NCI-H2107 (cell line): ENCODE measurements at places on chromosomes 1 and 21.

- no peak for DNase-seq
Measured at GRCh38 chr1:205204552-205204951, 7.0 kb downstream of the DSTYK start.

DNA sequence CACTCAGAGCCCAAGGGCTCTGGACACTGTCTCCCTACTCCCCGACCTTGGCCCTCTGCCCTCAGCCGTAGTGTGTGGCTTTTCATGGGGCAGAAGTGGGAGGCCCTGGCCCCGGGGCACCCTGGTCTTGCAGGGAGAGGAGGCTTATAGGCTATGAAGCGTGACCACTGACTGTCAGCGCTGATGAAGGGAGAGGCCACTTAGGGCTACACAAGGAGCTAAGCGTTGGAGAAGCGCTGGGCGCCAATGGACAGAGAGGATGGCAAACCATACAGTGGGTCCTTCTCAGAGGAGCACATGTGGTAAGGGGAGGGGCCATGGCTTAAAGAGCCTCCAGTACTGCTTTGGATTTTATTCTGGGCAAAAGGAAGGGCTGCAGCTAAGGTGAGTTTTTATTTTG, 7.9 kb downstream of the CRABP2 start:
- DNase-seq, result no peak

DNA sequence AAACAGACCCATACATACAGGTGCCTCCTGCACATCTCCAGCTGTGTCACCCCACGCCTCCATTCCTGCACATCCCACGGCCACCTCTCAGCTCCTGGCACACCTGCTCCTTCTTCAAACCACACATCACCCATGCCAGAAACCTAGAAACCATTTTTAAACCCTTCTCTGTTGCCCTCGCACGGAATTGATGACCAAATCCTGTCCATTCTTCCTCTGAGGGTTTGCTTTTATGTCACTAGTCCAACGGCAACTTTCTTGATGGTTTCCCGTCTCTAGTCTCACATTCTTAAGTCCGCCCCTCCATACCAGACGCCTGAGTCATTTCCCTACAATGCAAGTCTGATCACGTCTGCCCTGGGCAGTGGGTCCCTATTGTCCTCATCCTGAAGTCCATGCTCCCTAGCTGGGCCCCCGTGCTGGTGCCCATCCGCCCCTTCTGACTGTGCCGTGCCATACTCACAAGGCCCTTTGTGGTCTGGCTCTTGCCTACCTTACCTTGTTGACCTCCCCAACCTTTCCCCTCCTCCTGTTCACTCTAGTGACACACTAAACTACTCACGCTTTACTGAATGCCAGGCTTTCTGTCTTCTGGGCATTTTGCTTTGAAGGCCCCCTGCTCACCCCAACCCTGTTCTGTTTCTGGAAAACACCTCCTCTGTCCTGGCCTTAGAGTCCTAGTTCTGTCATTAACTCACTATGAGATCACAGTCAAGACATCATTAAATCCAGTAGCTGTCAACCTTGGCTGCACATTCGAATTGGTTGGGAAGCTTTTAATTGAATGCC, 17.6 kb downstream of the SLC2A1 start:
- no peak for DNase-seq

GRCh38 chr1:41698916-41699860, 214.7 kb upstream of the EDN2 start:
- no peak for DNase-seq

GRCh38 chr1:117630423-117630998, 24.7 kb downstream of the TENT5C start:
- DNase-seq, result no peak

- no peak for DNase-seq
Measured at GRCh38 chr1:209675565-209676154, 448 bp downstream of the G0S2 start.

DNA sequence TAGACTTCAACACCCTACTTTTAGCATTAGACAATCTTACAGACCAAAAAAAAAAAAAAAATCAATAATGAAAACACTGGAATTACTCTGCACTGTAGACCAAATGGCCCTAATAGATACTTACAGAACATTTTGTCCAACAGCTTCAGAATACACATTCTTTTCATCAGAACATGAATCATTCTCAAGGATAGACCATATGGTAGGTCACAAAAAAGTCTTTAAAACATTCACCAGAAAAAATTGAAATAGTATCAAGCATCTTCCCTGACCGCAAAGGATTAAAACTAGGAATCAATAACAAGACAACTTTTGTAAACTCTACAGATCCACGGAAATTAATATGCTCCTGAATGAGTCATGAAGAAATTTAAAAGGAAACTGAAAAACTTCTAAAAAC, 22.5 kb downstream of the ZNF670 start:
- DNase-seq, result no peak

GRCh38 chr1:35595684-35596083, 22.6 kb downstream of the TFAP2E start:
- no peak for DNase-seq

DNA sequence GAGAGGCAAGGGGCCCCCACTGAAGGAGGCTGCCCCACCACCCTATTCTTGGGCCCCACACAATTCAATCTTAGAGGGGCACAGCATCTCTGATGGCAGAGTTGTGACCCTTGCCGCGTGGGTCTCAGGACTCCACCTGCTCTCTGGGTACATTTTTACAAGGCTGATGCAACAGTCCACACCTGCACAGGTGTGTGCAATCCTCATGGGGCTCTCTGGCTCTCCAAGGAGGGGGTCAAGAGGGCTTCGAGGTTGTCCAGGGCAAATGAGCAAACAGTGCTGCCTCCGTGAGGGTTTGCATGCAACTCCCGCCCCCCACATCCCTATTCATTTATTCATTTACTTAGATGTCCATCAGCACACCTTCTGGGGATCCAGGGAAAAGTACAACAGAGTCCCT, 81.6 kb upstream of the IFFO2 start:
- no peak for DNase-seq

DNA sequence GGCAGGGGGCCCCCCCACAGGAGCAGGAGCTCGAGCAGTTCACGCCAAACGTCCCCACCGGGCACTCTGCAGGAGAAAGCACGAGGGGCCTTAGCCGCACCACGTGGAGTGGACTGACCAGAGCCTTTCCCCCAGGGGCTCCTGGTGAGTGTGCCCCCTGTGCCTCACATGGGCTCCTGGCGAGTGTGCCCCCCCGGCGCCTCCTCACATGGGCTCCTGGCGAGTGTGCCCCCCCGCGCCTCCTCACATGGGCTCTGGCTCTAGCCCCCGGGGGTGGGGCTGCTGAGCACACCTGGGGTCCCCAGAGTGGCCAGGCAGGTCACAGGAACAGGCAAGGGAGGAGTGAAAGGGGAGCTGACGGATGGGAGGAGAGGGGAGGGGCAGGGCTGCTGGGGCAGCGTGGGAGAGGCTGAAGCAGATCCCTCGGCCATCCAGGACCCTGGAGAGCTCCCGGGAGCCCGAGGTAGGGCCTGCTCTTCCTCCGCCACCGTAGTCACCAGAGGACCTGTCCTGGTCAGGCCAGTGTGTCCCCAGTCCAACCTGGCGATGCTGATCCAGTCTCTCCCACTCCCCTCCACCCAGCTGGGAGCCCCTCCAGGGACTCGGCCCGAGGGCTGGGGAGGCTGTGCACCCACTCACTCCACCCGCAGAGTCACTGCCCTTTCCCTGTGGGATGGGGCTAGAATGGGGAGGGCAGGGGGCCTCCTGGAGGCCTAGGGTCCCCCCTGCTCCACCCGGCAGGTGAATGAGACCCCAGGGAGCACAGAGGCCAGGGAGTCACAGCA, 47.6 kb downstream of the ARHGEF16 start:
- no peak for DNase-seq

GRCh38 chr1:67685558-67686266, 711 bp downstream of the GADD45A start:
- DNase-seq, result peak; percentile 30

- DNase-seq, result no peak
Measured at GRCh38 chr21:21018821-21019220, 20.6 kb downstream of the NCAM2 start.

DNA sequence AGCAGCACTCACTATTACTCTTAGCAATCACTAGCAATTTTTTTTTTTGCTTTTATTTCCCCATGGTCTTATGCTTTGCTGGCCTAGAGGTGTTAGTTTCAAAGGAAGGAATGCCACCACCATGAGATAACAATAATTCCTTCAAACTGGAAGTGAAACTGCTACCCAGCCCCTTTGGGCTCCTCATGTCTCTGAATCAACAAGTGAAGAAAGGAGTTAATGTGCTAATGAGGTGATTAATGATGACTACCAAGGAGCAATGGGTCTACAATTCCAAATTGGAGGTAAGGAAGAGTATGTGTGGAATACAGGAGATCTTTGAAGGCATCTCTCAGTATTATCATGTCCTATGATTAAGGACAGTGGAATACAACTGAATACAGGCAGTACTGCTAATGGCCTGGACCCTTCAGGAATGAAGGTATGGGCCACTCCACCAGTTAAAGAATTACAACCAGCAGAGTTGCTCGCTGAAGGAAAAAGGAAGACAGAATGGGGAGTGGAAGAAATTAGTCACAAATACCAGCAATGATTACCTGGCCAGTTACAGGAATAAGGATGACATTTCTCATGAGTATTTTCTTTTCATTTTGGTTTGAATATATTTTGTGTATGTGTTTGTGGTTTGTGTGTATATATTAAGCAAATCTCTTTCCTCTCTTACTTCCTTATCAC, 652.9 kb downstream of the ADGRL2 start:
- no peak for DNase-seq

GRCh38 chr1:221604948-221605347, 136.9 kb downstream of the DUSP10 start:
- no peak for DNase-seq

GRCh38 chr1:185559684-185560331, 174.4 kb upstream of the HMCN1 start:
- DNase-seq, result peak; percentile 39

DNA sequence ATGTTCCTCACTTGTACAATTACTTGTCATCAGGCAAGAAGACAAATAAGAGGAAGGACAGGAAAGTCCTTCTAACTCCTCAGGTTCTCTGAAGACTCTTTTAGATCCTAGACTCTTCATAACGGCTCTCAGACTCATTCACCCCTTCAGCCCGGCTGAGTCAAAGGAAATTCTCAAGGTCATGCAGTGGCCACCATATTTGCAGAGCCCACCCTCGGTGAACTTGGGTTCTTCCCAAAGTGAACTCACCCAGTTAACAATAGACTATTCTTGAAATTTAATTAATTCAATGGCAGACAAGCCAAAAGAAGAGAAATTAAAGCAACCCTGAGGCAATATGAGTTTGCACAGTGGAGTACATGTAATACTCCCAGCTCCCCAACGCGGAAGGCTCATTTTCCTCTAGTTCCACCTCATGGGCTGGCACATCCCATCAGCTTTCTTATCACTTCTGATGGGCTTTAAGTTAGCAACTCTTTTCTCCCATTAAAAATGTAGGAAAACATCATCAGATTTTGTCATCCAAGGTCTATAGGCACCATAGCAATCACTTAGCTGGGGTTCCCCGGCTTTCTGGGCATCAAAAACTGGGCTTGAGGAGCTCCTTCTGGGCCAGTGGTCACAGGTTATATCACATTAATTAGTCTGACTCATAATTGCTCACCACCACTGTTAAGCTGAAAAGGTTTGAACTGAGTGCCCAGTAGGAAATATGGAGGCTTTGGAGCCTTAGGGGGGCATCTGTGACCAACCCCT, 27.8 kb upstream of the TIAM1 start:
- DNase-seq, result no peak

DNA sequence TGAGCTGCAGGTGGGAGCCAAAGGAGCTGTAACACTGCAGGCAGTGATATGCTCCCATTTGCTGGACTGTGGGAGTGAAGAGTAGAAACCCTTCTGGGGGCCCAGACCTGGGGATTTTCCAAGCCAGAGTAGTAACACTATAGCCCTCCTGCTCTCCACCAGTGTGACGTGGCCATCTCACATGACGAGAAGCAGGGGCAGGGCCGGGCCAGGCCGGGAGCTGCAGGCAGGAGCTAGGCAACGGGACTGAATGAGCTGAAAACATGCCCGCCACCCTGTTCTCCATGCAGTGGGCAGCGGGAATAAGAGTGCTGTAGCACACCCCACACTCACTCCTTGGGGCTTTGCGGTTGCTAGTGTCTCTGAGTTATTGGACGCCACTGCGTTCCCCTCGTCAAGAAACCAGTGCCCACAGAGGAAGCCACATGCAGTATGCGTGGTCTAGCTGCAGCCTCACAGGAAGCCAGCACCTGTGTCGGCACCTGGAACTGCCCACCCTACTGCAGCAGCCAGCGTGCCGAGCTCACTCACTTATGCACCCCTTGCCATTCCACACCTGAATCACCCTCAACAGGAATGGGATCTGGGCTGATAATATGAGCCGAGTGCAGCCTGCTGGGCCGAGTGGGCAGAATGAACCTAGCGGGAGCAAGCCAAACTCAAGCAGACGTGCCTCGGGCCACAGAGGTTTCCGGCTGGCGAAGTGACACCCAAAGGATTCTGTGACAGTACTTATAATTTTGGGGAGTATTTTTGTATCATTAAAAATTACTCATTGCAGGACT, 1389.6 kb downstream of the KCNT2 start:
- no peak for DNase-seq

DNA sequence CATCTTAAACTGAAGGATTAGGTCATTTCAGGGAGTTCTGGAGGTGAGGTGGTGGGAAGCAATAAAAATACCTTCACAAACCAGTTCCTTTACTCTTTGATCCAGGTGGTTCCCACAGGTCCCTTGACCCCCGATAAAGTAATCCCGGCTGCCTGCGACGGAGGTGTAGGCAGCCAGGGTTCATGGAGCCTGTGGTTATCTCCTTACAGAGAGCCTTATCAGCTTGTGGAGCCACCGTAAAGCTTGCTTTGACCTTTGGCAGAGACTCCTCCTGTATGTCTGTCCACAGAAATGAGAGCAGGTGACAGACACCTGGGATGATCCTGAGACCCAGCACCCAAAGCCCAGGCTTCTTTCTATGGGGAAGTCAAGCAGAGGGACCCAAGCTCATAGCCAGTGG, 243.4 kb downstream of the KIF26B start:
- no peak for DNase-seq

DNA sequence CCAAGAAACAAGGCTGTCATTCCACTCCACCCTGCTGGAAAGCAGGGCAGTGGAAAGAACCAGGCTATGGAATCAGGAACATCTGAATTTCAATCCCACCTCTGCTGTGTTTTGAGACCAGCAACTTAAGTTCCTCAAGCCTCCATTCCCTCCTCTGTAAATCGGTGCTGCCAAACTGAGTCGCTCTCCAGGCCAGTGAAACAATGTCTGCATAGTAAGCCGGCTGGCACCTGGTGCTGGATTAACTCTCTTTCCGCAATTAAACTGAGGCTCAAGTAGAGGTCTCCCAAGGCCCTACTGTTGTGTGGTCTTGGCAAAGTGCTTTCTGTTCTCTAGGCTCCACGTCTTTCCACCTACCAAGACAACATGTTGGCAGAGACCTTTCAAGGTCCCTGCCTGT, 65.3 kb downstream of the SSBP3 start:
- no peak for DNase-seq

GRCh38 chr21:33350676-33351075, 25.9 kb downstream of the IFNAR1 start:
- DNase-seq, result no peak

DNA sequence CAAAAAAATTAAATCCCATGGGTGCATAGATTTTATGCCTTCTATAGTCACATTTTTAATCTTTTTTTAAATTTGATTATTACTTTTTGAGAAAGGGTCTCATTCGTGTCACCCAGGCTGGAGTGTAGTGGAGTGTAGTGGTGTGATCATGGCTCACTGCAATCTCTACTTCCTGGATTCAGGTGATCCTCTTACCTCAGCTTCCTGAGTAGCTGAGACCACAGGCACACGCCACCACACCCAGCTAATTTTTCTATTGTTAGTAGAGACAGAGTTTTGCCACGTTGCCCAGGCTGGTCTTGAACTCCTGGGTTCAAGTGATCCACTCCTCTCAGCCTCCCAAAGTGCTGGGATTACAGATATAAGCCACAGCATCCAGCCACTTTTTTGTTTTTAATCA, 10.4 kb downstream of the CBR3 start:
- DNase-seq, result no peak
